ENCODE measurements at places on chromosomes 11 and 22.

GRCh38 chr22:17101475-17102296 lies 16.9 kb downstream of the IL17RA start:
- no peak for DNase-seq

- DNase-seq = no peak
Measured at GRCh38 chr11:12512132-12512531, 134.8 kb downstream of the PARVA start.

DNA sequence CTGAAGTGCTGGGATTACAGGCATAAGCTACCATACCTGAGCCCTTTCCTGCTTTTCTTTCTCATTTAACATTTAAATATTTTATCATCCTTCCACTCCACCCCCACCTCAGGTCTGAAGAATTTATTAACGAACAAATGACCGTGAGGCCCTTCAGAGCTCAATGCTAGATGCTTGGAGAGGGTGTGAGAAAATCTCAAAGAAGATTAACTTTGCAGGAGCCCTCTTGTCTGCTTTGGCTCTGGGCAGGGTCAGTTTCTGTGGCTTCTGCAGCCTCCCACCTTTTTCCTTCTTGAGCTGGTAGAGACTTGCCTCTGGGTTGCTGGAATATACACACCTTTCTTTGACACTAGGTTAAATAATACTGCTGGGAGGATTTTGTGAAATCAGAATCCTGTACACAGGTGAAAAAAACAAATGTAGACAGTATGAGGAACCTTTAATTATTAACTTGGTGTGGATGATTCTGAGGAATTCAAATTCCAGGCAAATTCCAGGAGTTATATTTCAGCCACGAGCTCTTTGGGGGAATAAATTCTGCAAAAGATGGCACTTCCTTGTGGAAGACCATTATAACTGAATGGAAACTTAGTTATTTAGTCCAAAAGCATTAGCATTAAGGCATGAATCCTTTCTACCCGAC lies 3.4 kb upstream of the ZBTB44 start:
- no peak for DNase-seq

DNA sequence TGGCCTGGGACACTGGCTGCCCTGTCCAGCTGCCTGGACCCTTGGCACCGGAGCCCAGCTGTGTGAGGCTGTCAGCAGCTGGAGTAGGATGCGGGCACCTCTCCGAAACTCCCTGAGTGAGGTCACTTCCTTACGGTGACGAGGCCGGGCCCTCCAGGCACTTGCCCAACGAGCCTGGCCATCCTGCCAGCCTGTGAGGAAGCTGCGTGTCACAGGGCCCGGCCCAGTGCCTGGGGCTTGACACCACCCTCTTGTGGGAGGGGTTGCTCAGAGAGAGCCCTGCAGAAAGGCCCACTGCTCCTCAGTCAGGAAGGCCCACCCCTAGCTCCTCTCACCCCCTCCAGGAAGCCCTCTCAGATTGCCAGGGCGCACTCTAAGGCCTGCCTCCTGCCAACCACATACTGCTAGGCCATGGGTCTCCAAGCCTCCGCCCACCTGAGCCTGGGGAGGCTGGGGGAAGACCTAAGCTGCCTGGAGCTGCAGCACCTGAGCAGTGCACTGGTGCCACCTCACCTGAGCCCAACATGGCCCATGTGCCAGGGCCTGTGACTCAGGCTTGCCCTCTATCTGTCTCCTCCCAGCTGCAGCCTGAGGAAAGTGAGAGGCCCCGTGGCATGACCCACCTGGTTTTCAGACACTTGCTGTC lies 4.3 kb upstream of the PHLDA2 start:
- DNase-seq = peak; percentile 86

GRCh38 chr11:92264350-92264749 lies 39.7 kb downstream of the FAT3 start:
- no peak for DNase-seq

GRCh38 chr22:47340851-47341436 lies 578.5 kb downstream of the TBC1D22A start:
- DNase-seq = no peak

DNA sequence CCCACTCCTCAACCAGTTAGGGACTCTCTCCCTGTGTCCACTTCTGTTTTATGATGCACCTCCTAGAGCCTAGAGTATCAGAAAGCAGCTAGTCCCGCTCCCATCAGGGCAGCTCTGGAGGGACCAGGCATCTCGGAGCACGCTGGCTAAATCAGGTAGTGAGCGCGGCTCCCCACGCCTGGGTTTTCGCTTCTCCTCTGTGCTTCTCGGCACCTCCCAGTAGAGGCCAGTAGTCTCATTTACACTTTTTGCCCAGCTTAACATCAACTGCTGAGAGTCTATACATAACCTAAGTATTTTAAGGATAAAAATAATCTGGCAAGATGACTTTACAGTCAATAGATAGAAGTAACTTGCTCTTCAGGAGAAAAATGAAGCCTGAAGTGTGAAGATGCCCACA lies 473.8 kb downstream of the OPCML start:
- no peak for DNase-seq

- no peak for DNase-seq
Measured at GRCh38 chr22:37621352-37621860, 12.8 kb downstream of the GGA1 start.

GRCh38 chr11:119754656-119755355 lies 25.8 kb upstream of the NECTIN1 start:
- no peak for DNase-seq

- no peak for DNase-seq
Measured at GRCh38 chr22:17370026-17370765, 936 bp downstream of the CECR2 start.

DNA sequence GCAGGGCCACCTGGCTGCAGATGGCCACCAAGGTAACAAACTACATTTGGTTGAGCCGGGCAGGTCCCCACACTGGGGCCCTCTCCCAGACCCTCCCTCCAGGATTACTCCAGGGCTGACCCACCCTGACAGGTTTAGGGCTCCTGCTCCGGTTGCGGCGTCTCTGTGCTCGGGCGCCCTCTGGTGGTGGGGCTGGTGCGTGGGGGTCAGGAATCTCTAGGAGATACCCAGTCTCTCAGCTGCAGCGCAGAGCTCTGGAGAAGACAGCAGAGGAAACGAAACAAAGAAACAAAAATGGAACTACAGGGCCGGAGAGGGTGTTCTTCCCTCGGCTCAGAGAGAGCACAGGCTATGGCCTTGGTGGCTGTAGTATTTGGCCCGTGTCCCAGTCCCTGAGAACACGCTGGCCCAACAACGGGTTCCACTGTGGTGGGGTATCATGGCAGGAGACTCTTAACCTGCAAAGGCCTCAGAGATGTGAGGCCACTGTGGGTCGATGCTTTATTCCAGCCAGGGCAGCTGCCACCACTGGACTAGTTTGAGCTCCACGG lies 2.4 kb downstream of the C11orf96 start:
- DNase-seq = peak; percentile 40

GRCh38 chr11:2791521-2792380 lies 92.0 kb upstream of the KCNQ1OT1 start:
- no peak for DNase-seq
